Psoas muscle (tissue), 8 donors: ENCODE measurements at places on chromosomes 7 and 10. TPM values are rescaled to one million over a fixed set of nuclear protein-coding genes. Genes with fewer than 3 reads are reported as not detected.

LHFPL3 gene
- total RNA-seq = not detected

GPER1 gene
- total RNA-seq = 1.1 TPM

SPACDR gene
- total RNA-seq = not detected

CUZD1 gene
- total RNA-seq = not detected

CALML5 gene
- not detected for total RNA-seq

DMBT1 gene
- total RNA-seq = 0.38 TPM

PLEKHS1 gene
- not detected for total RNA-seq

PDGFA gene
- total RNA-seq = 22.4 TPM

TAS2R5 gene
- 0.32 TPM for total RNA-seq

CPEB3 gene
- total RNA-seq = 16.9 TPM

GTF2IRD1 gene
- total RNA-seq = 149 TPM

FIGNL1 gene
- total RNA-seq = 13.4 TPM

SPDYE11 gene
- not detected for total RNA-seq

ZNF438 gene
- 12.3 TPM for total RNA-seq

SHOC2 gene
- 35.4 TPM for total RNA-seq

TMEM139 gene
- not detected for total RNA-seq
